ENCODE measurements at places on chromosomes 11 and 22.

GRCh38 chr22:31313366-31314147 is 21.3 kb upstream of the PIK3IP1 start:
- DNase-seq = peak; percentile 44

DNA sequence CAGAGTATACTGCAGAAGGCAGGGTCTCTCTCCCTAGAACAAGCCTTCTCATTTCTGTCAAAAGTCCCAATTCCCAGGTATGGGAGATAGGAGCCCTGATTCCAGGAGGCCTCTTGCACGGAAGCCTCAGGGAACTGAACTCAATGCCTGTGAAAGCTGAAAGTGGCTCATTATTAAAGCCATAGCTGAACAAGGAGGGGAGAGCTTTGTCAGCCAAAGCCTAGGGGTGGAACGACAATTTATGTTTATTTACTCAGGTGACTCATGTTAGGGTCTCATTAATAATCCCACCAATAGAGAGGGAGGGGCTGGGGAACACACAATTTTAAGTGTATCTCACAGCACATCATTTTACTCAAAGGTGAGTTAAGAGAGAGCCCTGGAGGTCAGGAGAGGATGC is 44.9 kb downstream of the DSCAML1 start:
- no peak for DNase-seq

DNA sequence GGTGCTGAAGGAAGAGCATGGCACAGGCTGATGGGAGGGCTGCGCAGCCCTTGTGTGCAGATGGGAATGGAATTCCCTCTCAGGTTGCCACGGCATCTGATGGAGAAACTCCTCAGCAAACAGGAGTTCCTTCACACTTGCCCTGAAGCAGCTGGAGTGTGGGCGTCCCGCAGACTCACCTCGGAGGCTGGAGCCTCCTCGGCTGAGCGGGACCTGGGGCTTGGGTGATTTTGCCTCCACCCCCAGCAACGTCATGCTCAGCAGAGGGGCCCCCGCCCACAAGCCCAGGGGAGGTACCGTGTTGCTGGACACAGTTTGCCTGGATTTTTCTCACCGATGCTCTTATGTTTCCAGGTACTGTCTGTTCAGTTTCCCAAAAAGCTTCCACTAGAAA is 63.4 kb downstream of the MYO7A start:
- no peak for DNase-seq

GRCh38 chr11:75565221-75565814 is 3.3 kb downstream of the SERPINH1 start:
- DNase-seq = peak; percentile 90

DNA sequence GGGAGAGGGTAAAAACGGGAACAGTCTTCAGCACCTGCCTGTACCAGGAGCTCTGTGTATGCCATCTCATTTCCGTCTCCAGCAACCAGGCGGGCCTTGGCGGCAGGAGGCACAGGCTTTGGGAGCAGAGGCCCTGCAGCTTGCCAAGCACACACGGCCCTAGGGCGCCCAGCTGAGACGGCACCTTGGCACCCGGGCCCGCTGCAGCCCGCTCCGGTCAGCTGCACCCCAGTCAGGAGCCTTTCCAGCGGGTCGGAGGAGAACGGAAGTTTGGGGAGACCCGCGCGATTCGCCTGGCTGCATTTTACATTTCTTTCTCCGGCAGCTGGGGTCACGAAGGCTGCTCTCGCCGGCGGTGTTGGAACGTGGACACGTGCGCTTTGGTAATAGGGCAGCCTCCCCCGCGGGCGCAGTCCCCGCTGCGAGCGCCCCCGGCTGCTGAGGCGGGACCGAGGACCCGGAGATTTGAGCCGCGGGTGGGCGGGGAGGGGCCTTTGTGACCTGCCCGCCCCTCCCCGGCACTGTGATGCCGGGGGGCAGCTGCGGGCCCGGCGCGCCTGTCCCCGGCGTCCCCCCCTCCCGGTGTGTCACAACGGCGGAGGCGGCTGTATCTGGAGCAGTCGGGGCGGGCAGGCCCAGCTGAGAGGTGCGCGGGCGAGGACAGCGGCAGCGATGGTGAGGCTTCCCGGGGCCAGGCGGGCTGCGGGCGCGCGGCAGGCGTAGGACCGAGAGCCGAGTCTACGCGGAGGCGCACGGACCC is at the start of gene TUBA8:
TUBA8 (plus strand) TSS at position 616 of the 760 bp plus-strand sequence; CDS start at position 673, 57 bp downstream.
- DNase-seq = peak; percentile 21

DNA sequence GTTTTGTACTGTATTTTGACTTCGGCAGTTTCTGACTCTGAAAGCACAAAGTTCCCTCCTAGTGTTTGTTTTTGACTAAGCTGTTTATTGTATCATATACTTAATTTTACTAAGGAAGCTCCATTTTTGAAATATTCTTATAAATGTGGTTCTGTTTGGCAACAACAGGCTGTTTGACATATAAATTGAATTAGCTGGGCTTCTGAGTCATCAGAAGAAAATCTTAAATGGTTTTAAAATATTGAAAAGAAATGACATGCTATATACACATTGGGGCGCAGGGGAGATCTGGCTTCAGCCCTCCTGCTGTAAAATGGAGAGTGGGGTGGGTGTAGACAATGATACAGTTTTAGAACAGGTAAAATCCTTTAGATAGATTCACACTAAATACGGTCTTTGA is 38.6 kb downstream of the SHISA8 start:
- no peak for DNase-seq

GRCh38 chr22:46539169-46539568 is 1.7 kb upstream of the CELSR1 start:
- DNase-seq = no peak

- peak; percentile 6 for DNase-seq
Observed at GRCh38 chr11:28794405-28794804, 686.2 kb downstream of the METTL15 start.

- DNase-seq = no peak
Observed at GRCh38 chr11:15884777-15885540, 471.4 kb downstream of the SOX6 start.

DNA sequence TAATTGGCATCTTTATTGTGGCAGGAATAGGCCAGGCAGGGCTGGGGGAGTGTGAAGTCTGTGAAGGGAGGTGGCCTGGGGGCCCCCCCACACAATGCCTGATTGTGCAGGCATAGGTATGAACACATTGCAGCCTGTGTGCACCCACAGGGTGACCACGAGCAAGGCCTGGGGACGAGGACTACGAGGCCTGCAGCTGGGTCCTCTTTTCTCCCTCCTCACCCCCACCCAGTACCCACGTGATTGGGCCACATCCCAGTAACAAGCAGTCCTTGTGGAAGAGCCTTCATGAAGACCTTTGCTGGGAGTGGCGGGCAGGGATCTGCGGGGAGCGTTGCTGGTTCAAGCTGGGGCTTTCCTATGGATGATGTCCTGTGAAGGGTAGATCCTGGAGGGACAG is 29.3 kb downstream of the ZBTB16 start:
- no peak for DNase-seq

- DNase-seq = no peak
Observed at GRCh38 chr22:17431179-17431578, 61.9 kb downstream of the CECR2 start.

GRCh38 chr11:72573072-72573854 is 101.0 kb downstream of the PDE2A start:
- peak; percentile 29 for DNase-seq

DNA sequence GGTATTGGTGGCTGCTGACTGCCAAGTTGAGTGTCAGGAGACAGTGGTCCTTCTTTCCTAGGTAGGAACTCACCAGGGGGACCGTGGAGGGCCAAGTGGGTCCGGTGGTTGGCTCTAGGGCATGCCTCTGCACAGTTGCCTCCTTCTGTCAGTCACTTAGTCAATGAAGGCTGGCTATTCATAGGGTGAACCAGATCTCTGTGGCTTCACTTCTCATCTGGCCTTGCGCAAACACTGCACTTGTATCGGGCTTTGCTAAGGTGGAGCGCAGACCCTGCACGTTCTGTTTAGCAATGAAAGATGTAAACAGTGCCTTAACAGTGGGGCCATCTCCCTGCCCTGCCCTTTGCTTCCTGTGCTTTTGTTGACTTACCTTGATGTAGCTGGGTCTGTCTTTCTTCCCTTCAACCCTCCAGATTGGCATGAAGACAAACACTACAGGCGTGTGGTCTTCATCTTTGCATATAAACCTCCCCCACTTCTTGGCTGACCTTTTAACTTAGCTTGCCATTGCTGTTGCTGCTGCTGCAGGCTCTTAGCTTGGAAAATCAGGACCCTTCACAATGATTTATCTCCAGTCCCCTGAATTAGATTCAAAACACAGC is 6.7 kb upstream of the SORL1-AS1 start:
- DNase-seq = no peak

- DNase-seq = no peak
Observed at GRCh38 chr11:66220566-66220935, 47.9 kb upstream of the RAB1B start.

- DNase-seq = no peak
Observed at GRCh38 chr11:103928802-103929161, 107.7 kb upstream of the DDI1 start.

- peak; percentile 67 for DNase-seq
Observed at GRCh38 chr11:126969865-126970479, 30.6 kb downstream of the KIRREL3 start.

DNA sequence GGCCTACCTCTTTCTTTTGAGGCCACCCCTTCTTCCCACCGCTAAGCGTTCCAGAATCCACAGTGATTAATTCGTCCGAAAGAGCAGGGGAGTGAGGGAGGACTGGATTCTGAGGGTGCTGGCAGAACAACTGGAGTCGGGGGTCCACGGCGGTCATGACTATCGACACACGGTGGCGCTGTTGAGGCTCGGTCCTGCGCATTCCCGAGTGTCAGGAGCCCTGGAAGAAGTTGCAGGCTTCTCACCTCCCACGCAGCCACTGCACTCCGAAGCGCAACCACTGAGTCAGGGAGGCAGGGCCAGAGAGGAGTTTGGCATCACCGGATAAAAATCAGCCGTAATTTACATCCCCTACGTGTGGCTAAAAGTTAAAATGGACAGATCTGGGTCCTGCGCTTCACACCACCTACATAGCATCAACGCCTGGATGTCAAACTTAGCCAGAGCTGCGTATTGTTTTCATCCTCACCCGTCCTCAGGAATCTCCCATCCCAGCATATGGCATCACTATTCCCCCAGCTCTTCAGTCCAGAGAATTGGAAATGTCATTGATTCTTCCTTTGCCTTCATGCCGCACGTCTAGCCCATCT is 10.7 kb upstream of the CTSF start:
- DNase-seq = peak; percentile 65

DNA sequence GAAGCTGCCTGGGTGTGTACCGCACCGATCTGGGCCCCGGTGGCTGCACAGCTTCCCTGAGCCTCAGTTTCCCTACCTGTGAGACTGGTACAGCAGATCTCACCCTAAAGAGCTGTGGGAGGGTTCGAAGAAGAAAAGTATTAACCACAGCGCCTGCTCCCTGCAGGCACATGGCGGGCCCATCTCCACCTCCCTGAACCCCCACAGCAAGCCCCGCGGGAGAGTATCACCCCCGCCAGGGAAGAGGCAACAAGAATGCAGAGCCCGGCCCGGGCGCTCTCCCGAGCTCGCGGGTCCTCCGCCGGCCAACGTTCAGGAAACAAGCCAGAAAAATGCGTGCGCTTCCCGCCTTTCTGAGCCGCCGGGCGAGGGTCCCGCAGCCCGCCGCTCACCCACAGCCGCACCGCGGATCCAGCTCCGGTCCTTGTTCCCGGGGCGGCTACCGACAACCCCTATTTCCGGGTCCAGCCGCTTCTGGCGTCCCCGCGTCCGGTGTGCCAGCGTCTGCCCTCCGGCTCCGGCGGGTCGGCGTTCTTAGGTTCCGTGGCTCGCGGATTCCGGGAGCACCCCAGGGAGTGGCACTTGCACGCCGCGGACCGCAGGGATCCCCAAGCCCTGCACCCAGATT is at the start of gene TOP3B:
TOP3B (minus strand) TSS at position 450 of the 628 bp plus-strand sequence. CDS start 7,078 bp downstream, outside the sequence.
- peak; percentile 78 for DNase-seq

- DNase-seq = no peak
Observed at GRCh38 chr22:45575173-45575572, 72.5 kb downstream of the FBLN1 start.

- DNase-seq = no peak
Observed at GRCh38 chr11:35141071-35141470, 2.1 kb downstream of the CD44 start.

- peak; percentile 94 for DNase-seq
Observed at GRCh38 chr11:66694732-66695207, 17.1 kb upstream of the RBM4B start.

DNA sequence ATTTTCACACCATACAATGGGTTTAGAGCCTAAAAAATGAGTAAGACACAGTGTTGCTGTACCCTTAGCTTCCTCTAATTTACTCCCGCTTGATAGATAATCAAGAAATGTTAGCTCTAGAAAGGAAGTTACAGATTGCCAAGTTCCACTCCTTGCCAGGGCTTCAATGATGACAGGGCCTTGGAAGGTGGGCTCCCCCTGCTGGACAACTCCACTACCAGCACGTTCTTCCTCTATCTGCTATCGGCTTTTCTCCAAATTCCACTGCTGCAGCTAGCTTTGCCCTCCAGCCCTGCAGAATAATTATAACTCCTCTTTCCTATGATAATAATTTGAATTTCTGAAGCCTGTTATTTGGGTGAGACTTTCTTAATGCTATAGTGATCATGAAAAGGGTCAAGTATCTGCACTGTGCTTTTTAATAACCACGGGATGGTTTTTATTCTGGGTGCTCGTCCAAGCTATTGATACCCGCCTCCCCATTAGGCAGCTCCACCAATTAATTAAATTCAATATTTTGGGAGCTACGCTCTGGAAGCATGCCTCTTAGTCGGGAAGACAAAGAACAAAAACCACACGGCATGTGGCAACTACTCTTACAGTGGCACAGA is 9.0 kb downstream of the SYN3 start:
- DNase-seq = peak; percentile 63

- peak; percentile 39 for DNase-seq
Observed at GRCh38 chr11:105840391-105840790, 181.6 kb downstream of the MSANTD4 start.

- no peak for DNase-seq
Observed at GRCh38 chr11:85960678-85961077, 105.5 kb downstream of the CCDC83 start.

- DNase-seq = no peak
Observed at GRCh38 chr22:46290121-46290842, 6.4 kb upstream of the GTSE1 start.

- peak; percentile 97 for DNase-seq
Observed at GRCh38 chr11:128210148-128210940, 377.0 kb downstream of the ETS1 start.

Measured in fibroblast of skin of back (primary cell).